ENCODE measurements at places on chromosomes 5 and 9.
A peak's percentile ranks its signal among the peaks of the same experiment; 100 is the strongest.

DNA sequence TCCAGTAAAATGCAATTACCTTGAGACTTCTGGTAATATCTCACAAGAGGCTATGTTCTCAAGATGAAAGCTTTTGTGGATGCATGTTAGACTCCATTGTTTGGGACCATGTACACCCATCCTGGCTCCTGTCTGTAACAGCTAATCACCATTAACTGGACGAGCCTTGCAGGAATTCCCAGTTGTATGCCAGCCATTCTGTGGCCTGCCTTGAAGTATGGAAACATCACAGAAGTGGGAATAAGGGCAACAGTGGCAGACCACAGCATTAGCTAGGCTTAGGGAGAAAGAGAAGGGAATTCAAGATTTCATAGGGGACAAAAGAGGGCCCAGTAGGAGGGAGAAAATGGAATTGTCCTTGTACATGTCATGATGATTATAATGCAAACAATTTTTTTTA is 79.0 kb downstream of the RORB start:
- DNase-seq, result no peak

DNA sequence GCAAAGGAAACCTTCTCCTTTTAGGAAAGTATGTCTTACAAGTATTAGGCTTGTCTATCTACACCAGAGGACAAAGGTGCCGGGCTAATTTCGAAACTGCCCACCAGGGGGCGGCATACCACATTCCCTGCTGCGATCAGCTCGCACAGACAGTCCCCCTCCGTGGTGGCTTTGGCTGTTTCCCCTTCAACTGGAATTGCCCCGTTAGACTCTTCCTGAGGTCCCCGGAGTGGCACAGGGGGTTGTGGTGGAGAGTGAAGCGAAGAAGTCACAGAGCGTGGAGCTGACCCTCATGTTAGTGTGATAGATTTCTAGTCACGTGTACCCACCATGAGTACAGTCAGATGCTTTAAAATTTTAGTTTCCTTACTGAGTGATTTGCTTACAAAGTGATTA is 17.5 kb downstream of the PTTG1 start:
- peak; percentile 81 for DNase-seq

- DNase-seq, result no peak
Measured at GRCh38 chr5:136198453-136198852, 5.5 kb upstream of the SMIM32 start.

DNA sequence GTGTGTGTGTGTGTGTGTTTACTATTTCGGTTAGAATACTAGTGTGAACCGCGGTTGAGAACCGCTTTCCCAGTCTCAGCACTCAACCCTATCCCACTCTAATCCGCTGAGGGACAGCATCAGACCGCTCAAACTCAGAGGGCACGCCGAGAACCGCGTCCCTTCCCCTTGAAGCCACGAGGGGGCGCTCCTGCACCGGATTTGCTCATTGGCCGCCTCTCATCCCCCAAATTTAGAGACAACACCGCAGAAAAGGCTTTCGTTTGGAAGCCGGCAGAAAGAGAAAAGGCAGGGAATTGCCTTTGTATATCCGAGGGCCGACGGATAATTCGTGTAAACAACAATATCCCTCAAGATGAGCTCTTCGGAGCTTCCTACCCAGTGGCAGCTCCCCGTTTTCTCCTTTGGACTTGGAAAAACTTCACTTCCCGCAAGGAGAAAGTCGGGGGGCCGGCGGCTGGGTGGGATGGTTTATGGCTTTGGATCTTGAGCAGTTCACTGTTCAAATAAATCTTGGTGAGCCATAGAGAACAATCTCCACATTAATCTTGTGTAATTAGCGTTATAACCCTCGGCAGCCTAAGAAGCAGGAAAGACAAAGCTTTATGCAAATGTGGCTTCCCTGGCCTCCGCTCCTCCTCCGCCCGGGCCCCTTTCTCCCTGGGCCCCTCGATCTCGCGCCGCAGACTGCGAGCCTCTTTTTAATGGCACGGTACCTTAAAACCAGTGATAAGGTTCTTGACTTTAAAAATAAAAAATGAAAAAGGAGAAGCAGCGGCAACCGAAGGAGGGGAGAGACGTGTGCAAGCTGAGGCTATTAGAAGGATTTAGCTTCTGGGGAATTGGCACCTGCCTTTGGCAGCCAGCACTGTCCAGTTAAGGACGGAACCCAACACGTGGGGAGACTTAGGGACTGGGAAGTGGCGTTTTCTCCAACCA is 296.8 kb downstream of the PARP8 start:
- DNase-seq, result peak; percentile 79

GRCh38 chr5:177966839-177967166 is 29.2 kb downstream of the PROP1 start:
- DNase-seq, result no peak

DNA sequence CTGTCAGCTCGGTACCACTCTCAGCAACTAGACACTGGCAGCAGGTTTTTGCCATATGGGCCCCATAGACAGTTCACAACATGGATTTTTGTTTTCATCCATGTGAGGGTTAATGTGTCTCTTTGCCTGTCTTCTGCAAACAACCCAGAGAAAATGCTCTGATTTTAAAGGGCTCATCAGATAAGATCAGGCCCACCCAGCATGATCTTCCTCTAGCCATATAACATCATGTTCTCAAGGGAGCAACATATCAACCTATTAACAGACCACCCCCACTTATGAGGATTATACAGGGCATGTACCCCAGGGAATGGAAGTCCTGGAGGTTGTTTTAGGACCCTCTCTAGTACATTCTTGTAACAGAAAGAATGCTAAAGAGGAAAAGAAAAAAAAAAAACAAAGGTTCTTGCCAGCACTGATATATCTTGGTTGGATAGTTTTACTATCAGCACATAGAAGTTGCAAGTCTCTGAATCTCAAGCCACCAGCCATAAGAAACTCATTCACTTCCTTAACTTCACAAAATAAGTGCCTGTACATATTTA is 1015.1 kb downstream of the TLE4 start:
- no peak for DNase-seq

GRCh38 chr9:82495884-82496777 is 507.6 kb downstream of the SPATA31D1 start:
- no peak for DNase-seq

DNA sequence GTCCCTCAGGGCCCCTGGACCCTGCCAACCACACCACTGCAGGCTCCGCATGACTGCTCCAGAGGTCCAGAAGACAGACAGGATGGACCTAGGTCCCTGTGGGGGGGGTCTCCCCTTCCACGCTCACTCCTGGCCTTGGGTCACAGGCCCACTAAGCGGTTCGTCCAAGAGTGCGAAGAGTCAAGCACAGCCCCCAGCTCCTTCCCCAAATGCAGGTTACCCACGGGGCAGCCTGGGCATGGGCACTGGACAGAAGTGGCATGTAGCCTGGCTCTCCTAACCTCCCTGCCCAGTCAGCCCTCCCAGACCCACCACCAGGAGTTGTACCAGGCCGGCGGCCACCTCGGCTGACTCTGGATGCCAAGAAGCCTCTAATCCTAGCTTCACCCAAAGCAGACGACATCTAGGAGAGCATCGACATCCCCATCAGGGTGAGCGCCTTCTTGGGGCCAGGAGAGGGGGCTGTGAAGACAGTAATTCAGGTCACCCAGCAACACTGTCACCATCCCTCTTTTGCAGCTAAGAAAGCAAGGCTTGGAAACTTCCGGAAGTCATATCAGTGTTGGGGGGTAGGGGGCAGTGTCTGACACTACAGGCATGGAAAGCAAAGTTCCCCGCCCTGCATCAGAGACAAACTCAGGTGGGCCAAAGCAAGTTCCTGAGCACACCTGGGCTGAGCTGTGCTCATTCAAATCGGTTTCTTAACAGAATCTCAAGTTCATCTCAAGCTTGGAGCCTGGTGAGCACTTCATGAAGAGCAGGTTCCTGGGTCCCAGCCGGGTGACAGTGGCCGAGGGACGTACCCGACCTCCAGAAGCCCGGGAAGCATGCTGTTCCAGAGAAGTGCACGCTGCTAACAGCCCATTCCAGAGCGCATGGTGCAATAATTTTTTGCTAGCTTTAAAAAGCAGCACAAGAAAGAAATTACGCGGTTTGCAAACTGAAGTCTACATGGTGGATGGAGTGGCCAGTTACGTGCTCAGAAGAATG is 68.7 kb downstream of the SEMA4D start:
- DNase-seq, result peak; percentile 73

DNA sequence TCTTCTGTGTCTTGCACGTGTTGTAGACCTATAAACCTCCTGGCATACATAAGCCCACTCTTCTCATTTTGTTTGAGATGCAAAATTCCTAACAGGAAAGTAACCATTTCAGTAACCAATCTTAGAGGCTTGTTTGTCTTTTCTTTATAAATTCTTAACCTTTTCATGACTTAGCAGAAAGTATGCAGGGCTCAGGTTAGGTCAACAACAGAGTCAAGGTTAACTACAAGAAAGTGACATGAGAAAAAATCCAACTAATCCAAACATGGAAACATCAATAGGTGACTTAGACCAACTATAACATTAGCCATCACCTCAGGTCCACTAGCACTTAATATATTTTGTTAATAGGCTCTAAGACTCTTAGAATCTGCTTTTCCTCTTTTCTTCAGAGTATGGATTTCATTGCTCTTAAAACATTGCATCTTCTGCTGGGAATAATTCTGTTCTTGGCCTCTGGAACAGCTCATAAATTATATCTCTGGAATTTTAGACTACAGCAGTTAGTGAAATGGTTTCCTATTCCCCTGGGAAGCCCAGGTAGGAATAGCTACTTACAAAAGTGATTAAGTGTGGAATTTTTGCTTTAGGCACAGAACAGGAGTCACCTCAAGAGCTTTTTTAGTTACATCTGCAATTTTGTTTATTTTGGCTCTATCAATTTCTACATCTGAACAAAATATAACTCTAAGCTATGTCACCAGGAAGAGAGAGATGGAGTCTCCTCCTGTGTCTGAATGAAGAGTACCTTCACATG is 155.3 kb upstream of the ANKRD55 start:
- DNase-seq, result no peak

GRCh38 chr5:7015586-7016256 is 302.5 kb downstream of the TENT4A start:
- DNase-seq, result no peak

DNA sequence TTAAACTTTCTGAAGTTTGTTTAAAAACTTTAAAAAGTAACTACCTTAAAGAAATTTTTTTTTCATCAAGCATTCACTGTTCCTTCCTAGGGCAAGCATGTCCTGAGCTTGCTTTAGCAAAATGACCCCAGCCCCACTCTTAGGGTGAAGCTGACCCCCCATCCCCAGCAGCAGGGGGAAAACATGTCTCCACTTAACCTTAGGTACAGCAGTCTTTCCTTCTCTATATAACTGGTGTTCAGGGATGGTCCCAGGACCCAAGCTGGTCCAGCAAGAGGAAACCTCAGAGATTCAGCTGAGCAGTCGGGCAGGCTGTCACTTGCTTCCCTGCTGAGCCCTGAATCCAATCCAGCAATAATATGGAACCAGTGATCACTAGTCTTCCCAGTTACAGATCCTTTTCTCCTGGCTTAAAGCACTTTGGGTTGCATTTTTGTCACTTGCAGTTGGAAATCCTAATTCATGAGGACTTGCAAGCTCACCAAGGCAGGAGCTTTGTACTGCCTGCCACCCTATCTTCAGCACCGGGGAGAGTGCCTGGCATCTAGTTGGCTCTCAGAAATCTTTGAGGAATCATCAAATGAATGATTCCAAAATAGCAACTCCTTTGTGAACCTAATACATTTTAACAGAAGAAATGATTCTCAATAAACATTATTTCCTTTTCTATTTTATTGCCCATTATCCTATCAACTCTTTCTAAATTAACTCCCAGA is 91.2 kb downstream of the FSTL4 start:
- DNase-seq, result no peak

- DNase-seq, result no peak
Measured at GRCh38 chr5:53110156-53110555, 599 bp upstream of the MOCS2 start.

DNA sequence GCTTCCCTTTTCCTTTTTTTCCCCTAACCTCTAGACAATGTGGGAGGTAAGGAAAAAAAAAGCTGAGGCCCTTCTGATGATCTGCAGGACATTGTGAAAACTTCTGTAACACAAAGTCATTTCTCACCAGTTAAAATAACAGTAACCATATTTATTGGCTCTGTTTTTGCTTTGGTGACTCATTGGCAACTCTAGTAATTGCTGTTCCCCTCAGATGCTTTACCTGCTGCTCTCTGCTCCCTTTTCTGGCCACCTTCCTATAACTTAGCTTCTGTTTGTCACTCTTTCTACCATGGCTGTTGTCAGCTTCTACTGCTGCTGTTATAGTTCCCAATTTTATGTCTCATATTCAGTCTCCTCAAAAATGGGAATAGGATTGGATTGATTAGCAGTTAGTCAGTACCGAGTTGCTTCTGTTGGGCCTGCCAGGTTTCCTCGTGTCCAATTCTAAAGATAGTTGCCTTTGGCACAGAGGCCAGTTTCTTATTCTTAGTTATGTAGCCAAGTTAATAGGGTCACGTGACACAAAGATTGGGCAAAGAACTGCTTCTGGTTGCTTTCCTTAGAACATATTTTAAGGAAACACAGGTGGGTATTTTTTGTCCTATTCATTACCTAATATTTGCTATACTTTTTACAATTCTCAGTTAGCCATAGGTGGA is 16.8 kb downstream of the SCAMP1 start:
- no peak for DNase-seq

DNA sequence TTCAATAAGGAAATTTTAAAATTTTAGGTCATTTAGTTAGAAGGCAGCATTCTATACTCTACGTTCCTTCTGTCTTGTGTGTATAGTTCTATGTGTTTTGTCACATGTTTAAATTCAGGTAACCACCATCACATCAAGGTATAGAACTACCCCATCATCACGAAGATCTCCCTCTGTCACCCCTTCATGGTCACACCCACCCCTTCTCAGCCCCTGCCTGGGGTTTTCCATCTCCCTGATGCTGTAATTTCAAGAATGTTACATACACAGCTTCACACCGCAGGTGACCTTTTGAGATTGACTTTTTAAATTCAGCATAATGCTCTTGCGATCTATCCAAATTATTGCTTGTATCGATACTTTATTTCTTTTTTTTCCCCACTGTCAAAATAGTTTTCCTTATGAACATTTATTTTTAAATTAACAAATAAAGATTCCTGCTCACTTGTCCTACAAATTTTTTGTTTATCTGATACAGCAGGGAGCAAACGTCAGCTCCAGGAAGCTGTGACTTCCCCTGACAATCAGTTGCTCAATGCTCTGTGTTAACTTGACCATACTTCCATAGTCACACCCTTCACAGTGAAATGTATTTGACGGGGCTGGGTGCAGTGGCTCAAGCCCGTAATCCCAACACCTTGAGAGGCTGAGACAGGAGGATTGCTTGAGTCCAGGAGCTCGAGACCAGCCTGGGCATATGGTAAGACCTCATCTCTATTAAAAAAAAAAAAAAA is 10.2 kb downstream of the BTNL8 start:
- DNase-seq, result no peak

GRCh38 chr9:22116758-22117157 is 107.7 kb upstream of the CDKN2B start:
- DNase-seq, result no peak

All from germinal center (tissue), 1 donor.